ENCODE measurements at places on chromosomes 2 and 18. TPM values are rescaled to one million over a fixed set of nuclear protein-coding genes. Genes with fewer than 3 reads are reported as not detected.

Gene DSEL
- 0.10 TPM for polyA plus RNA-seq

Gene COMMD1
- polyA plus RNA-seq = 20.6 TPM

Gene PRSS56
- not detected for polyA plus RNA-seq

DNA sequence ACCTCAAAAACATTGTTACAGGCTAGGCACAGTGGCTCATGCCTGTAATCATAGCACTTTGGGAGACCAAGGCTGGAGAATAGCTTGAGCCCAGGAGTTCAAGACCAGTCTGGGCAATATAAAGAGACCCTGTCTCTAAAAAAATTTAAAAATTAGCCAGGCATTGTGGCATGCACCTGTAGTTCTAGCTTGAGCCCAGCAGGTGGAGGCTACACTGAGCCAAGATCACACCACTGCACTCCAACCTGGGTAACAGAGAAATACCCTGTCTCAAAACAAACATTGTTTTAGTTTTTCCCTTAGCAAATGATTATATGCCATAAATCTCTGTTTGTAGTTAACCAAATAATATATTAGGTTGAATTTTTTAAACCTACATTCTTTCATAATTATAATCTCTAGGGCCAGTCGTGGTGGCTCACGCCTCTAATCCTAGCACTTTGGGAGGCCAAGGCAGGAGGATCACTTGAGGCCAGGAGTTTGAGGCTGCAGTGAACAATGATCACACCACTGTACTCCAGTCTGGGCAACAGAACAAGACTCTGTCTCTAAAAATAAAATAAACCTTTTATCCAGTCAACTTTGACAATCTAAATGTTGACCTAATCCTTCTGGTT lies 13.3 kb upstream of the CYP20A1 start:
- DNase-seq = peak; percentile 46

DNA sequence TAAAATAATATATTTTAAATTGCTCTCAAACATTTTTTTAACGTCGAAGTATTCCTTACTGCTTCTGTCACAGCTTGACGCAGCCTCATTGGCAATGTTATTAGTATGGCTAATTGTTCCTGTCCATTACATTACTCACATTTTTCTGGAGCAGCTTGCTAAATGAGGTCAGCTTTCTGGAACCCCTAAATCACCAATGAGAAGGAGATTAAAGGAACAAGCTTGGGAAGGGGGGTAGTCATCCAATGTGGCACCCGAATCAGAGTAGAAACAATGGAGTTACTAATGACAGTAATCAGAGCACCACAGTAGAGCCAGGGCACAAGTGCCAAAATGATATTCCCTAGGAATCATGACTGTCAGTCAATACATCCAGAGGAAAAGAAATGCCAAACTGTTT lies 5.1 kb downstream of the NEUROD1 start:
- DNase-seq = no peak

DNA sequence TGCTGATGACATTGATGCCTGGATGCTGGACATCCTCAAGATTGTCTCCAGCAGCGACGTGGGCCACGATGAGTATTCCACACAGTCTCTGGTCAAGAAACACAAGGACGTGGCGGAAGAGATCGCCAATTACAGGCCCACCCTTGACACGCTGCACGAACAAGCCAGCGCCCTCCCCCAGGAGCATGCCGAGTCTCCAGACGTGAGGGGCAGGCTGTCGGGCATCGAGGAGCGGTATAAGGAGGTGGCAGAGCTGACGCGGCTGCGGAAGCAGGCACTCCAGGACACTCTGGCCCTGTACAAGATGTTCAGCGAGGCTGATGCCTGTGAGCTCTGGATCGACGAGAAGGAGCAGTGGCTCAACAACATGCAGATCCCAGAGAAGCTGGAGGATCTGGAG lies 94.1 kb upstream of the EML6 start:
- no peak for DNase-seq

DNA sequence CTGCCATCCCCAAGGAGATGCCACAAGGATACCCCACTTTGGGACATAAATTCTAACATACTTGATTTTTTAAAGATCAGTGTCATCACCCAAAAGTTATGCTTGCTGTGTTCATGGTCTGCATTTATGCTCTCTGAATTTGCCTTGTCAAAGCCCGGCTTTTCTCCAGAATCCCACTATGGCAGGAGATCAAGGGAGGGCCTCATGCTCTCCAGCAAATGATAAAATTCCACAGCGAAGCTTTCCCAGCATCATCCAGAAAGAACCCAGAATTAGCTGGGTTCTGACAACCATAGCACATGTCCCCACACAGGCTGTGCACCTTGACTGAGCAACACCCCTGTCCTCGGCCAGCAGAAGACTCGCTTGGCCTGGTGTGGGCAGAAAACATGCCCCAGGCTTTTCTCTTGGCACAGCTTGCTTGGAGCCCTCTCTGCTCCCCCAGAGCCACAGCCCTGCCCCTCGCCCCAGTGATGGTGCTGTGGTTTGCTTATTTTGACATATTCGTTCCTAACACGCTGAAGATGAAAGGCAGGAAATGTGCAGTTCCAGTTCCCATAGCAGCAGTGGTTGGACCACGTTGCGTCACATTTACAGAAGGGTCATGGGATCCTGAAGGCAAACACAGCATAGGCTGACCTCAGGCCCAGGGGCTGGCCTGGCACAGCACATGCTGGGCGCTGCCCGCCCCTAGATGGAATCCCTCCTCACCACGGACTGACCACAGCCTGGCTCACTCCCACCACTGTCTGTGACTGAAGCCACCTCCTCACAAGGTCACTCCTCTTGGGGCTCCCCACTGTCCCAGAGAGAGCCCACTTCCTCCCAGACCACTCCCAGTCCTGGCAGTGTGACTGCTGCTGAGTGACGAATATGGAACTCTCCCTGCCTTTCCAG lies 14.1 kb upstream of the CHRNA1 start:
- peak; percentile 23 for DNase-seq

GRCh38 chr2:191115391-191115790 lies 35.4 kb downstream of the STAT4 start:
- DNase-seq = peak; percentile 9

DNA sequence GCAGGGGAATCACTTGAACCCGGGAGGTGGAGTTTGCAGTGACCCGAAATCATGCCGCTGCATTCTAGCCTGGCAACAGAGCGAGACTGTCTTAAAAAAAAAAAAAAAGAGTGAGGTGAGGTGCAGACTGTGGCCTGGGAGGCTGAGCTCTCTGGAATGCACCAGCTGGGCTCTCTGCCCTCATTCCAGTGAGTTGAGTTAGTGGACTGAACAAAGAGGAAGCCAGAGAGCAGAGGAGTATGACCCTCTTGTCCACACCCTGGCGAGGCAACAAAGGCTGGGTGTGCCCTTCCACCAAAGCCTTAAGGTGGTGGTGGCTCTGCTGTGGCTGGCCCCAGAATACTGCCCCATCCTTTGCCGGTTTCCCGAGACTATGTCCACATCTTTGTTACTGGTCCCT lies 71.3 kb upstream of the ACKR3 start:
- no peak for DNase-seq

DNA sequence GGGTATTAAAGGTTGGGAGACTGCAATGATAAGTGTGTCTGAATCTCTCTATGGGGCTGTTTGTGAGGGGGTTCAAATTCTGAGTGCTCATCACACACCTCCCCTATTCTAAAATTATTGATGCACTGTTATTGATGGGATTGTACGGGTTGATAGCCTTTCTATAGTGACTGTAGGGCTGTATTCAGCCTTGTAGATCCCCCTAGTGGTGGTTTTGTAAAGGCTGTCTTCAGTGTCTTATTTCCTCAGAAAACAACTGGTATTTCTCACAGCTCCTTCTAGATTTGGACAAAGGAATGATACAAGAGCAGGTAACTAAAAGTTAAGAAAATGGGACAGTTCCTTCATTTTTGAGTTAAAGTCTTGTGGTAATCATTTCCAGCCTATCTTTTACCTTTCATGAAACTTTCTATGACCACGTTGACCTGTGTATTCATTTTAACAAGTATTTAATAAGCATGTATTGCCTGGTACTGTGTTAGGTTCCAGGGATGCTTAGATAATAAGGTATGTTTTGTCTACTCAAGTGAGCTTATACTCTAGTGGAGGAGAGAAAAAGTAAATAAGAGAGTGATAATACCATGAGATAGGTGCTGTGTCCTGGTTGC lies 21.2 kb downstream of the SMAD4 start:
- peak; percentile 67 for DNase-seq

- no peak for DNase-seq
Measured at GRCh38 chr18:51639541-51639940, 442.1 kb upstream of the MEX3C start.

- DNase-seq = peak; percentile 52
Measured at GRCh38 chr18:13608791-13609532, 117.4 kb downstream of the FAM210A start.

DNA sequence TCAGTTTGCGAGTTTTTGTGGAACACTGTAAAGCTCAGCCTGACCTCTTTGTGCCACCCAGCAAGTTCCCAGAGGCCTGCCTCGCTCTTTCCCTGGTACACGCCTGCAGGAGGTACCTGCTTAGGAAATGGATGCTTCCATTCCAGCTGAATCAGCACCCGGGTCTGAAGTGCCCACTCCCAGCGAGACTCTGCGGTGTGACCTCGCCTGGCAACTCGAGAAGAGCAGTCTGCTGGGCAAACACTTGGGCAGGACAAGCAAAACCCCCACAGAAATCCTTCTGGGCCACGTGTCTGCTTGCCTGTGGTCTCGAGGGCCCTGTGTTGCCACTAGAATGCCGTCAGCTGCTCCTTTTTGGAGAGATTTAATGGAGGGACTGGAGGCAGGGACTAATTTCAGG lies 127.6 kb downstream of the MAPK4 start:
- DNase-seq = no peak

- peak; percentile 19 for DNase-seq
Measured at GRCh38 chr2:25558262-25558661, 115.1 kb downstream of the DTNB start.

DNA sequence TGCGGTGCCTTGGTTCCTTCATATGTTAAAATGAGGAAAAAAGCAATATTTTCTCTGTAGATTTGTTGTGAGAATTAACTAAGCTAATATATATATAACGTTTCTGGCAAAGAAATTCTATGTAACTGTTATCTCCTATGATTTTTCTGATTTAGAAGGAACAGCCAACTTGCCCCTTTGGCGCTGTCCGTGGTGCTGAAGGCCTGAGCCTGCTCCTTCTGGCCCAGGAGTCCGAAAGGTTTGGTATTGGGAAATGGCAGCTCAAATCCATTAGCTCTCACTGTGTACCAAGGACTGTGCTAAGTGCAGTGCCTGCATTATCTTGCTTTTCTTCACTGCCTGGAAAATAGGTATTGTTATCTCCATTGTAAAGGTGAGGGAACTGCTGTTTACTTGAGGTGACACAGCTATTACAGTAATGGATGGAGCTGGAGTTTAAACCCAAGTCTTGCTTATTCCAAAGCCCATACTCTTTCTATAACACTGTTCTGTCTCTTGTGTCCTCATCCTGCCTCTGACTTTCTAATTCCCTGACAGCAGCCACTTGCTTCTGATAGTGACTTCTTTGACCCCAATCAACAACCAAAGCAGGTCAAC lies 52.2 kb downstream of the C1QL2 start:
- DNase-seq = no peak

- no peak for DNase-seq
Measured at GRCh38 chr18:62550746-62551145, 27.9 kb downstream of the ZCCHC2 start.
